Stimulated activated CD4-positive, alpha-beta T cell treated with anti-CD3 and anti-CD28 coated beads, Interleukin-1b, Interleukin-23, amount 100 ng/mL, for 24 hours (primary cell): ENCODE measurements at places on chromosomes 3 and 15.
A peak's percentile ranks its signal among the peaks of the same experiment; 100 is the strongest.

GRCh38 chr15:66905954-66906353, 159.4 kb upstream of the SMAD3 start:
- no peak for DNase-seq

DNA sequence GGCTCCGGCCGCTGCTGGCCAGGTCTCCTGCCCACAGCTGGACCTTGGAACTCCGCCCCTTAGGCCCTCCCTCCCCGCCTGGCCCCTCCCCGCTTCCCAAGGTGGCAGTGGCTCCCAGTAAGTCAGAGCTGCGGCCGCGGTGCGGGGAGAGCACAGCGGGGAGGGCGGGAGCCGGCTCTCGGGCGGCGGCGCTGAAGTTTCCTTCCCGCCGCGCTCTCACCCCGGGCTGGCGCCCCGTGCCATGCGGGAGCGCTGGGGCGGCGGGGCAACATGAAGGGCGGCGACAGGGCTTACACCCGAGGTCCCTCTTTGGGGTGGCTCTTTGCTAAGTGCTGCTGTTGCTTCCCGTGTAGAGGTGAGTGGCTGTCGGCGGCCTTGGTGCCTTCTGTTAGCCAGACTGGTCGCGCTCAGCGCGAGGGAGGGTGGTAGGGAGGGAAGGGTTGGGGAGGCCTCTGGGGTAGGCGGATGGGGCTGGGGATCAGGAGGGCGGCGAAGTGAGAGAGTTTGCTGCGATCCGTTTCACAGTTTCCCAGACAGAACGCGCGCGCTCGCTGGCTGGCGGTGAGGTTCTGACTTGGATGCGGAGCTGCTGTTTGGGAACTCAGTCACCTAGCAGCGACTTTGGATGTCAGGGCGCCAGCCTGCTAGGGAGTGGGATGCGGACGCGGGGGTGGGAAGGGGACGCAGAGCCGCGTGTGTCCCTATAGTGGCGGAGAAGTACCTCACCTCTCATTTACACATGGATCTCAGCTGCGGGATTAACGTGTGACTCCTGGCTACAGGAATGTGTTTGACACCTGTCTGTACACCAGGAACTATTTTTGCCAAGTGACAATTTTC, 145.5 kb upstream of the UMPS start:
- DNase-seq = peak; percentile 11

DNA sequence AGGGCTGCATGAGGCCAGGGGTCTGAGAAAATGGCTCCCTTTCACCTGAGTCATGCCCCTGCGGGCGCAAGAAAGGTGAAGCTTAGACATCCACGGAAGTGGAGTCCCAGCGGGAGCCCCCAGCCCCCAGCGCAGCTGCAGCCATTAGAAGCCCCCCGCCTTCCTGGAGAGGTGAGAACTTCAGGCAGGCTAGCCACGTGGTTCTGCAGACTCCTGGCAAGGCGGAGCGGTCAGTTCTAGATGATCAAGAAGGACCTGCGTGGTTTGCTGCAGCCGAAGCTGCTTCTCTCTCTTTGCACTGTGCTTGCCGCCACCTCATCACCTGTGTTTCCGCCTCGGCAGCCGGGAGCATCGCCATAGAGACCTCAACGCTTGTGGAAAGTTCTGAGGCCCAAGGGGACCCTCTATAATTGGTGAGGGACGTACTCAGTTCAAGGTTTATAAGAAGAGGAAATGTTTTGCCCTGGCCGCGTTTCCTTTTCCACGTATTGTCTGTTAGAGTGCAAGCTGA, 15.8 kb upstream of the KCNMB3 start:
- no peak for DNase-seq

- DNase-seq = no peak
Observed at GRCh38 chr3:153785901-153786300, 335.3 kb upstream of the ARHGEF26 start.
